ENCODE measurements at places on chromosomes 1 and 21.
A peak's percentile ranks its signal among the peaks of the same experiment; 100 is the strongest.

DNA sequence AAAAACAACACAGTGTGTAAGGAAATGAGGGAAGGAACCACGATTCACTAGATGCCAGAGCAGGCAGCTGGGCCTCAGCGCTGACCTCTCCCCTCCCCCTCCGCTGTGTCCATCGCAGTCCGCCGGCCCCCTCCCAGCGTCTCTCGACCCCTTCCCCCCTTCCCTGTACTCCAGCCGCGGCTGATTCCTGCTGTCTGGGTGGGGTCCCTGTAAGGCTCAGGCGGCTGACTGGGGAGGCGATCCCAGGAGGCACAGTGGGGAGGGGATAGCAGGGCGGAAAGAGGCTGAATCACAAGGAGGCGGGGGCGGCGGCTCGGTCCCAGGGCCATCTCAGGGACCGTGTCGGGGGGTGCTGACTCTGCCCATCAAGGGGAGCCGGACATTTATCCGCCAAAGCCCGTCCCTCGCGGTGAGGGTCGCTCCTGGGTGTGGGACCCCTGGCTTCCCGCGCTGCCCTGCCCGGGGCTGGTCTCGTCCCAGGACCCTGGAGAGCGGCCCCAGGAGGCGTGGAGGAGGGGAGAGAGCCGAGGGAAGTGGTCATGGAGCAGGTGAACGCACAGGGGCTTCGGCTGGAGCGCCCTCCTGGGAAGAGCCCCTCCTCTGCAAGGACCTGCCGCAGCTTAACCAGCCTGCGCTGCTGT is 241.9 kb downstream of the PTPRU start:
- DNase-seq, result no peak

GRCh38 chr1:7250176-7250575 is 464.9 kb downstream of the CAMTA1 start:
- peak; percentile 9 for DNase-seq

GRCh38 chr1:162916407-162916806 is 55.4 kb upstream of the CCDC190 start:
- peak; percentile 37 for DNase-seq

DNA sequence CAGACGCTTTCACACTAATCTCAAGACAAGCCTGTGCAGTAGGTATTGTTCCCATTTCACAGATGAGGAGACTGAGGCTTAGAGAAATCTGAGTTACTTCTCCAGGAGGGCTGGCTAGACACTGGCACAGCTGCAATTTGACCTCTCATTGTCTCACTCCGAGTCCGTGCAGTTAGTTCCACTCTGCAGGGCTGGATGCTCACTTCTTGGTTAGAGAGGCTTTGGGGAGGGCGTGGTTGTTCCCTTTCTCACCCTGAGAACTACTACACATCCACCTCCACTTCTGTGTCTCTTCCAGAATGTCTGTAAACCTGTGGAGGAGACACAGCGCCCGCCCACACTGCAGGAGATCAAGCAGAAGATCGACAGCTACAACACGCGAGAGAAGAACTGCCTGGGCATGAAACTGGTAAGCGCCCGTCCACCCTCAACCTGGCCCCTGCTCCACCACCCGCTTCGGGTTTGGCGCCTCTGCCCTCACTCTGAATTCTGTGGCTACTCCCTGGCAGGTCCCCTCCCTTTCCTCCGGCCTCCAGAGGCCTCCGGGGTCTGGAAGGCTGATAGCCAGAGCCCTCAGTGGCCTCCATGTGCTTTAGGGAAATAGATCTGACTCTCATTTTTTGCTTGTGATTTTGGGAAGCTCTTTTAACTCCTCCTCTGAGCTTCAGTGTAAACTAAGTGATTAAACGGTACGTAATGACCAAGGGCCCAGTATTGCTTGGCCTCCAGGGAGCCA is 29.1 kb downstream of the EIF2D start:
- DNase-seq, result no peak

DNA sequence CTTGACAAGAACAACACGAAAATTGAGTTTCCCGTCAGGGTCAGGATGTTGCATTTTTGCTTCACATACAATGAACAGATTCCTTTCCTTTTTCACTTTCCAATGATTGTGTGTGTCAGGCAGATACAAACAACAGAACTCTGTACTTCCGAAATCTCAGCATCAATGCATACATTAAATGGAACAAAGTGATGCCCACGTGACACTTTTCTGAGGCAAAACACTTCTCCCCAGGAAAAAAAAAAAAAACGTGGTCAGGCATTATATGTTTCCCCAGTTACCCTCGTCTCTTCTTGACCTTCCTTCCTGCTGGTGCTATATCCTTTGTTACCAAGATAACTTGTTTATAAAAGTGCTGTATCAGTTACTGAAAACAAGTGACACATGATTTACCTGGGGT is 181.8 kb downstream of the ZNF281 start:
- no peak for DNase-seq

DNA sequence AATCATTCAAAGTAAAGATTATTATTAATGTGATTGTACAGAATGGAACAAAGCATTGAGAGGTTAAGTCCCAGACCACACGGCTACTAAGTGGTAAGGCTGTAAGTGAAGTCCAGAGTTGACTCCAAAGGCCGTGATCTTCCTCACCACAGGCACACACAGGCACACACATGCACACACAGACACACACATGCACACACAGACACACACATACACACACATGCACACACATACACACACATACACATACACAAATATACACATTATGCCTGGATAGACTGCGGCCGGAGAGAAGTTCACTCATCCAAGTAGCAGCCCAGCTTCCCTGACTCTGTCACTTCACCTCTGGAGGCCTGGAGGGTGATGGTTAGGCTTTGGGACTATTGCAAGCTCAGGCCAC is 121.9 kb downstream of the HLX start:
- no peak for DNase-seq

- peak; percentile 45 for DNase-seq
These were observed 9.8 kb upstream of the FNBP1L start for GRCh38 chr1:93437976-93438605.

- no peak for DNase-seq
These were observed 25.4 kb downstream of the CFAP57 start for GRCh38 chr1:43197343-43198127.
